Stimulated activated CD4-positive, alpha-beta T cell treated with anti-CD3 and anti-CD28 coated beads, Interleukin-4, amount 100 ng/mL, for 1 hour (primary cell): ENCODE measurements at places on chromosomes 11 and 22.

- no peak for DNase-seq
These were observed 33.6 kb downstream of the TMEM184B start for GRCh38 chr22:38239101-38239761.

- no peak for DNase-seq
These were observed 108.5 kb downstream of the TSPAN18 start for GRCh38 chr11:44835296-44835695.

GRCh38 chr22:45893516-45893915 lies 83.4 kb downstream of the WNT7B start:
- no peak for DNase-seq

DNA sequence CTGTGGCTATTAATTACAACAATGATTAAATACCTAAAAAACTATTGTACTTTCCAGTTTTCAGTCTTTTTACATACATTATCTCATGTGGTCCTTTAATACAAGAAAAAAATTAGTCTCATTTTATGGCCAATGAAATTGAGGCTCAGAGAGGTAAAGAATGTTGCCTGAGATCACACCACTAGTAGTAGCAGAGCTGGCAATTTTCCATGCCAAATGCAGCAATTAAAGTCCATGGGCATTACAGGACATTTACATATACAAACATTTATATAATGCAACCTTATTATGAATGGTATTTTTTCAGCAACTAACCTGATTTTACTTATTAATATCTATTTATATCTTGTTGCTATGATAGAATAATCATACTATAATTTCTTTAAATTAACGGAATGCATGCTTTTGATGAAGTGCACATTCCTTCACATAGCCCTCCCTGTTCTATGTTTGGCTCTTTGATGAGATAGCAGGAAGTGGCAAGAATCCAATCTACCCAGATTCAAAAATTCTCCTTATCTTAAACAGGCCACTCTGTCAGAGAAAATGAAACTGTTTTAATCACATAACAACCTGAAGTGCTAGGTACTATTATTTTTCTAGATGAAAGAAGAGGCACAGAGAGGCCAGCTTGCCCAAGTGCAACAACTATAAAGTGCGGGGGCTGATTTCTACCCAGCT lies 120.9 kb upstream of the LDLRAD3 start:
- DNase-seq, result no peak

GRCh38 chr11:134037046-134037908 lies 31.6 kb upstream of the JAM3 start:
- peak; percentile 54 for DNase-seq

- no peak for DNase-seq
These were observed 49.8 kb downstream of the FEZ1 start for GRCh38 chr11:125446279-125446678.

- DNase-seq, result no peak
These were observed 6.9 kb downstream of the OR8B12 start for GRCh38 chr11:124536520-124536919.
